RWPE1 (cell line): ENCODE measurements at places on chromosomes 7 and 10.
A peak's percentile ranks its signal among the peaks of the same experiment; 100 is the strongest.

DNA sequence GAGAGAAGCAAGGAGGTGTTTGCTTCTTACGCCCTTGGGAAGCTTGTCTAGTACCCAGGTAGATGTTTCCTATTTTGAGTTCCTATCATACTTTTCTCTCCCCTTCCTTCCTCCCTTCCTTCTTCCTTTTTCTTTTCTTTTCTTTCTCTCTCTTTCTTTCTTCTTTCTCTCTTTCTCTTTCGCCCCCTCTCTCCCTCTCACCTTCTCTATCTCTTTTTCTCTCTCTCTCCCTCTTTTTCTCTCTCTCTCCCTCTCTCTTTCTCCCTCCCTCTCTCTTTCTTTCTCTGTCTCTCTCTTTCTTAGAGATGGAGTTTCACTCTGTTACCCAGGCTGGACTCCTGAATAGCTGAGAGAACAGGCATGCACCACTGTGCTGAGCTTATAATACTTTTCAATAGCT, 322.2 kb downstream of the TNS3 start:
- DNase-seq = no peak

DNA sequence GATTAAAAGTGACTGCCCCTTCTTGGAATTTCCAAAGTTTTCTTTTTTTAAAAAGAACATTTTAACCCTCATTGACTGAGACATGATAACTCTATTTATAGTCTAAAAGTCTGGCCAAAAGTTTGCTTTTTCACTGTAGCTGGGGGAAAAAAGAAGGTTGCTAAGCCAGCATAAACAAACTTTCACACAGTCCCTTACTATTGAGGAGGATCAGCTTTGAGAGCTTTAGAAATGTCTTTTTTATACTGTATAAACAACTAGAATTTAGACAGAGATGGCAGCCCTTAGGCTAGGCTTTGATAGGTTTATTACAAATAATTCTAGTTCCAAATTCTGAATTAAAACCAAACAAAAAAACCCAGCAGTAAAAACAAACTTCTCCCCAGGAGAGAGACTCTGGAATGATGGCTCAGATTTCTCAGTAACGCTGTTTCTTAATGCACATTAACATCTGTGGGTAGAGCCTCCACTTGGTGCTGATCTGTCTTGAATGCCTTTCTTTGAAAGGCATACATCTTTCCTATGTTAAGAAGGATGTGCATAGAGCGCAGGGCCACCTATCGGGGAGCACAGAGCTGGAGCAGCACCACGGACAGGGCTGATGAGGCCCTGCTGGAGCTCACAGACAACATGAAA, 100.9 kb upstream of the PDLIM1 start:
- DNase-seq = peak; percentile 49

GRCh38 chr10:28496481-28496961, 36.4 kb upstream of the WAC start:
- no peak for DNase-seq

GRCh38 chr7:151012031-151012692, 12.1 kb downstream of the ATG9B start:
- DNase-seq = no peak

DNA sequence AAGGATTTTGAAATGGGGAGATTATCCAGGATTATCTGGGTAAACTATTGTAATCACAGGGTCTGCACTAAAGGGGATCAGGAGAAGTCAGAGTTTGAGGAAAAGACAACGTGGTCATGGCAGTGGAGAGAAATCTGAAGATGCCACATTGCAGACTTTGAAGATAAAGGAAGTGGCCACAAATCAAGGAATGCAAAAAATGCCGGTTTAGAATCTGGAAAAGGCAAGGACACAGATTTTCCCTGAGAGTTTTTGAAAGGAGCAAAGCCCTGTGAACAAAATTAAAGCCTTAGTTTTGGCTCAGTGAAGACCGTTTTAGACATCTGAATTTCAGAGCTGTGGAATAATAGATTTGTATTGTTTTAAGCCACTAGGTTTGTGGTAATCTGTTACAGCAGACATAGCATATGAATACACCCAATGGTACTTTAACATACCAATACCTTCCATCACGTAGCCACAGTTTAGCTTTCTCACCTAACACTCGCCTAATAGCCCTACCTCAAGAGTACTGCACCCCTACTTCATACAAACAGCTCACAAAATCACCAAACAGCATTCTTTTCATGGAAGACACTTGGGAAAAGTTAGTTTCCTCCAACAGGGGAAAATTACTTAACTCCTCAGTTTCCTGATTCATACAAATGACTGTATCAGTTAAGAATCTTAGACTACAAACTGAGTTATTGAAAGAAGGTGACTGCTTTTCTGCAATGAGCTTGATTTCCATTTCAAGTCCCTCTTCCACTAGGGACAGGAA, 446.5 kb downstream of the INHBA start:
- DNase-seq = no peak

DNA sequence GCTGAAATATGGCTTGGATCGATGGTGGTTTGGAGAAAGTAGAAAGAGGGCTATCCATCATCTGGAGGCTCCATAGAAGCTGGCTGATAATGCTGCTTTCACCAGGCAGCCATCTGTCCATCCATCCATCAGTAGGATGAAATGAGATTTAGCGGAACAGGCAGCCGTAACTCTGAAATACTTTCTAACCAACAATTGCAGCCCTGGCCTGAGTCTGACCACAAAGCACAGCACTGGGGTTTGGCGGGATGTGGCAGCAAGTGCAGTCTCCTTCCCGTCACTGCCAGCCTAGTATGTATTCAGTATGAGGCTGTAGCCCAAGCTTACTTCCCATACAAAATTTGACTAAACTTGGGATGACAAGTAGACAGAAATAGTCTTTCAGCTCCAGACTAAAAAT, 38.0 kb downstream of the R3HCC1L start:
- no peak for DNase-seq

- no peak for DNase-seq
Observed at GRCh38 chr7:131563918-131564317, 7.5 kb upstream of the PODXL start.

- DNase-seq = no peak
Observed at GRCh38 chr10:86287966-86288579, 78.5 kb downstream of the GRID1 start.

- DNase-seq = no peak
Observed at GRCh38 chr10:129716211-129716681, 247.8 kb downstream of the EBF3 start.

- no peak for DNase-seq
Observed at GRCh38 chr7:1815051-1815481, 145.0 kb downstream of the ELFN1 start.

- no peak for DNase-seq
Observed at GRCh38 chr7:133675510-133676218, 422.8 kb downstream of the EXOC4 start.

DNA sequence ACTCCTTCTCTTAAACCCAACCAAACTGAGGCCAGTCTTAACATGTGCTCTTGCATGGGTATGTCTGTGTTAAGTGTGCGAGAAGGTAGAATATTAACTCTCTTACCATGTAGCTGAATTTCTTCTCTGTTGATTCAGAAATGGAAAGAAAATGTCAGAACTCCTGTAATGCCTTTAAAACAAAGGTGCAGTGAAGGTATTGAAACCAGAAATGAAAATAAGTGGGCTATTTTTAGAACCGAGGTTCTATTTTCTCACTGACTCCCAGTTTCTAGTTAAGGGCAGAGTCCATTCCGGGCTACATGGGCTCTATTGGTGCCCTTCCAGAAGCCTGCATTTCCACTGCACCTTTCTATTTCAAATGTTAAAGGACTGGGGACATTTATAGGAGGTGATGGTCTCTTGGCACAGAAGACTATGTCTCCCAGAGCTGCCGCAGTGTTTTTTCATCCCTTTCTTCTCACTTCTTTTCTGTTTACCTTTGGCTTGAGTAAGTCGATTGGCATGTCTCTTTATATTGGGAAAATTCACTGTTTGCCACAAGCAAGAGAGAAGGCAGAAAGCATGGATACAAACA, 174.9 kb downstream of the LRMDA start:
- no peak for DNase-seq

DNA sequence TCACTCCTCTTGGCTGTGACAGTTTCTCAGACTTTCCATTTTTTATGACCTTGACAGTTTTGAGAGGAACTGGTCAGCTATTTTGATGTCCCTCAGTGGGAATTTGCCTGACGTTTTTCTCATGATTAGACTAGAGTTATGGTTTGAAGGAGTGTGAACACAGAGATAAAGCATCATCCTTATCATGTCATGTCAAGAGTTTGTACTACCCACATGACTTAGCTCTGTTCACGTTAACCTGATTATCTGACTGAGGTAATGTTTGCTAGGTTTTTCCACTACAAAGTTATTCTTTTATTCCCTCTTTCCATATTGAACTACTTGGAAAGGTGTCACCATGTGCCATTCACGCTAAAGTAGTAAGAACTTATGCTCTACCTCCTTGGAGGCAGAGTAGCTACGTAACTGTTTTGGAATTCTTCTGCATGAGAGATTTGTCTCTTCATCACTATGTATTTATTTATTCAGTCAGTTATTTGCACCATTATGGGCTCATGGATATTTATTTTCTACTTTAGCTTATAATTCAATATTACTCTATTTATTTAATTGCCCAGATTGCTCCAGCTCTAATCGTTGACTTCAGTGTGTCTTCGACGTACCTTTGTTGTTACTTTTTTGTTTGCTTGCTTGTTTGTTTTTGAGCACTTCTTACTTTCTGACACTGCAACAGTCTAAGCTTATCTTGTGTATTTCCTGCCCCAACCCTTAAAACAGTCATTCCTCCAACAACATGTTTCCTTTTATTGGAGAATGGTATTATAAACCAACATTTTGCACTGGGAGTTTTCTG, 50.4 kb downstream of the CPED1 start:
- DNase-seq = no peak

DNA sequence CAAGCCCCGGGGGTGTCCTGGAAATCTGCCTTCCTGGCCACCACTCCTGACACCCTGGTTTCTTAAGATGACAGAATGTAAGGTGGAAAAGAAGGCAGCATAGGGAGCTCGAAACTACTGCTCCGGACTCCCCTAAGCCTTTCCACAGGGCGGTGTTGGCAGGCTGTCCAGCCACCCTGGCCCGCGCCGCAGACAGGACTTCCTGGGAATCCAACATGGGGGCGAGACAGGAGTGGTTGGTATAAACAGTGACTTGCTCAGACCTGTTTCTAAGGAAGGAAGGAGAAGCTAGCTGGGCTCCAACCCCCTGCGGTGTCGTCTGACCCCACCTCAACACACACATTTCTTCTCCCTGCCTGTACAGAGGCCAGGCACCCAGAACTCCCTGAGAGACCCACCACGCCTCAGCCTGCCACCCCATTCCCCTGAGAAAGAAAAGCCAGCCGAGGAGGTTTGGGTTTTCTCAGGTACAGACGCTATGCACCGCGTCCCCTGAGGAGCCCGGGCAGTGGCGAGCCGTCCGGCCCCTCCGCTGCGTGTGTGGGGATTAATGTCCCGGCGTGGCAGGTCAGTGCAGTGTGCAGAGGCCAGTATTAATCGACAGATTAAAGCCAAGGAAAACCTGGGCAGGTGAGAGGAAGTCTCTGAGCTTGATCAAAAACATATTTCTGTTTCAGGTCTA, 349.6 kb upstream of the MKI67 start:
- DNase-seq = no peak

DNA sequence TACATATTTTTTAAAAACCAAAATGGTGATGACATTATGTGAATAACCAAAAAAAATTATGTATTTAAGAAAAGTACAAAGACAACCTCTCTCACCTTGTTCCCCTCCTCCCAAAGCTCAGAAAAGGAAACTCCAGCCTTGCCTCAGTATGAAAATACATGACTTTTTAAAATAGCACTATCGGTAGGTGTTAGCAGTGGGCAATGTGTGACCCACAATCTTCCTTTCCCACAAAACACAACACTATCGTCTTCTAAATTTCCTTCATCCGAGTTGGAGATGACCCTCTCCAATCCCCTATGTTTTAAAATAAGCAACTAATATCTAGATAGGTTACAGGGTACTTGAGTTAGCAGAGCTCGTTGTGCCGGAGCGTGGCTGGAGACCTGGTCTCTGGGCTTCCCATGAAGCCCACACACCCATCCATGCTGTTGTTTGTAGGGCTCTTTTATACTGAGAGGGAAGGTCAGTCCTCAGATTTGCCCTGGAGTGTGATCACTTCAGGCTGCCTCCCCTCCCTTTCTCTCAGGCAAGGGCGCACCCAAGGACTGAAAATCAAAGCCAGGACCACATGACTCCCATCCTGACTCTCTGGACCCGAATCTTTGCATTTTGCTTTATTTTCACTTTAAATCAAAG, 107.6 kb downstream of the JAZF1 start:
- DNase-seq = no peak

DNA sequence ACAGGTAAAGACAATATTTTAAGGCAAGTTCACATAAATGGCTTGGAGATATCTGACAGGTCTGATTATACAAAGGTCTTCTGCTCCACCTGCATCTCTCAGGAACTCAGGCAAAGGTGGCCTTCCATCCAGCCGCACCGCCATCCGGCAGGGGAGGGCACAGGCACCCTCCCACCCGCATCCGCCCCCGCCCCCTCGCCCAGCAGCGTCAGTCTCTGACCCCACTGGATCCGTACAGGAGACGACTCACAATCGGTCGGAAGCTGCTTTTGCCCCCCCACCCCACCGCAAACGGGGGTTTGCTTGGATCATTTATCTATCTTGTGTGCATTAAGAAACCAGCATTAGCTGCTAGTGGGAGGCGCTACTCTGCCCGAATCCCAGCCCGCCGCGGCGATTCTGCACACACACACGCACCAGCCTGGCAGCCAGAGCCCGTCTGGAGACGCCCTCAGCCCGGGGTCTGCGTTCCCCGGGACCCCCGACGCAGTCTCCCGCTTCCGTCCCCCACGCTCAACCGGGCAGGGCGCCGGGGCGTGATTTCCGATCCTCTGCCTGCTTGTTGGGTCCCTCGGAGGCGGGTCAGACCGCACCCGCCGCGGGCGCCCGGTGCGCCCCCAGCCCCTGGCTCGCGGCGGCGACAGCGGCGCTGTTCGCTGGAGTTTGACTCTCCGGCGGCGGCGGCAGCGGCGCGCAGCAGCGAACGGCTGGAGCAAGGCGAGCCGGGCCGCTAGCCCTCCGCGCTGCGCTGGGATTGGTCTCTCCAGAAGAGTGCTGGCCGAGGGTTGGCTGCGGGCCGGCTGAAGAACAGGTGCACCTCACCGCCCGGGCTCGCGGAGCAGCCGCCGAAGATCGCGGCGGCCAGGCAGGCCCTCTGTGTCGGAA, 820 bp upstream of the NRG3 start:
- DNase-seq = no peak

- no peak for DNase-seq
Observed at GRCh38 chr10:44689368-44689767, 221.8 kb upstream of the TMEM72 start.

- no peak for DNase-seq
Observed at GRCh38 chr7:30147785-30148184, 13.0 kb downstream of the MTURN start.

GRCh38 chr7:81769891-81770727, at the start of gene HGF:
Gene HGF (minus strand): TSS chr7:81770047. CDS start chr7:81769971, 76 bp downstream.
- no peak for DNase-seq
